ENCODE measurements at places on chromosomes 12 and 14.

GRCh38 chr12:112537710-112538396 is 119.1 kb downstream of the PTPN11 start:
- DNase-seq = no peak

- DNase-seq = no peak
Observed at GRCh38 chr14:36028218-36028617, 148.3 kb downstream of the PTCSC3 start.

DNA sequence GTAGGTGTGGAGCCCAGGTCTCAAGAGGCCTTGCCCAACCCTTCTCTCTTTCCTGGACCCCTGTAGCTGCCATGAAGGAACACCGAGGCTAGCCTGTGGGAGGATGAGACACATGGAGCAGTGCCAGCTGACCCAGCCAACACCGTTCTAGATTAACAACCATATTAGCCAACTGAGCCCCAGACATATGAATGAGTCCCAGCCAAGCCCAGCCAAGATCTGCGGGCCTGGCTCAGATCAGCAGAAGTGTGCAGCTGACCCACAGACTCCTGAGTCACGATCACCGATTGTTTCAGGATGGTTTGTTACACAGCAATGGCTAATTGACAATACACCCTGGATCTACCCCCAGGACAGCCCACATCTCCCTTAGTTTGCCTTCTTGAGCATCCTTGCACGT is 82.1 kb downstream of the NTF3 start:
- no peak for DNase-seq

DNA sequence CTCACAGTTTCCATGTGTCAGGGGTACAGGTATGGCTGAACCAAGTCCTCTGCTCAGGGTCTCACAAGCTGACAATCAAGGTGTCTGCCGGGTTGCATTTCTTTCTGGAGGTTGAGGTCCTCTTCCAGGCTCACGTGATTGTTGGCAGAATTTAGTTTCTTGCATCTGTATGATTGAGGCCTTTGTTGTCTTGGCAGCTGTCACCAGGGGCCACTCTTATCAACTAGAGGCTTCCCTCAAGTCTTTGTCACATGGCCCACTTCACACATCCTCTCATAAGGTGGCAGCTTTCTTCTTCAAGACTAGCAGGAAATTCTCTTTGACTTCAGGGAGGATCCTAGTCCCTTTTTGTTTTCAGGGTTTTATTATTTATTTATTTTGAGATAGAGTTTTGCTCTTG is 46.0 kb upstream of the FOS start:
- DNase-seq = no peak

- peak; percentile 16 for DNase-seq
Observed at GRCh38 chr12:49288412-49288853, 6.5 kb upstream of the PRPH start.

DNA sequence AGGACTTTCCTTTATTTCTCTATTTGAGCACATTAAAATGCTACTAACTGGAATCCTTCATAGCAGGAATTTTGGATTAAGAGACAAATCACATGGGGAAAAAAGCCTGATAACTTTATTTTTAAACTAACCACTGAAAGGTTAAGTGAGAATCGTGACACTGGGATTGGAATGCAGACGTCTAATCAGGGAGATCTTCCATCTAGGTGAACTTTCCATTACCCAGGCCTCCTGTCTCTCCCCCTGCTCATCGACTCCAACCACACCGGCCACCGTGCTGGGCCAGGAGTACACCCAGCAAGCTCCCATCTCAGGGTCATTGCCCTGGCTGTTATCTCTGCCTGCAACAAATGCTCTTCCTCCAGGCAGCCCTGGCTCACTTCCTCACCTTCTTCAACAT is 19.0 kb downstream of the PTGER2 start:
- no peak for DNase-seq

DNA sequence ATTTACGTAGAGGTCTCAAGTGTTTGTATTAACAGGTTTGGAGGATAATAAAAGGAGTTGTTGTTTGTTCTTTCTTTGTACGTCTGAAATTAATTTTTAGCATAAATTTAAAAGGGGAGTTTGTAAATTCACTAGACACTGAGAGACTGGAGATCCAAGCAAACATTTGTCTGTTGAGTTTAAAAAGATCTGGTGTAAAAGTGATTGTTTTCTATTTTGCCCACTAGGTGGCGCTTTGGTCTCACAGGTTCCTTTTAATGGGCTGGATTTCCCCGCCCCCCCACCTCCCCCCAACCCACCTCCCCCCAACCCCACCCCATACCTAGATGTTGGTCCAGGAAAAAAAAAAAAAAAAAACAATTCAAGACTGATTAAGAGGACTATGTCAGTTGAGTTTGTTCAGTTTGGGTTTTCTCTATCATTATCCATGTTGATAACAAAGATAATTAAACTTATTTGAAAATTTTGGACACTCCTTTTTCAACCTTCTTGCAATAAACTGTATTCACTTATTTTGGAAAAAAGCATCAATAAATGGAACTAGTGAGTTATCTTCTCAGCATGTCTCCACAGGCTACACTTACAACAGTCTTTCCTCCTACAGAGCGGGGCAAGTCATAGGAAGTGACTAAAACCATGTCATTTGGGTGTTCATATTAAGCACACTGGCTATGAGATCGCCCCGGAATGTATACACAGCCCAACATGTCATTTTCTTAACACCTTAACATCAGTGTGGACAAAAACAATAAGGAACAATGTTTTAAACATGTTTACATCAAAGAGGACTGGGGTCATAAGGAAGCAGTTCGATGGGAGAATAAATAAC is 841.1 kb downstream of the NRXN3 start:
- DNase-seq = peak; percentile 2

GRCh38 chr12:15662303-15662980 is 126.7 kb downstream of the EPS8 start:
- DNase-seq = no peak
